ENCODE measurements at places on chromosomes 2 and 18.

DNA sequence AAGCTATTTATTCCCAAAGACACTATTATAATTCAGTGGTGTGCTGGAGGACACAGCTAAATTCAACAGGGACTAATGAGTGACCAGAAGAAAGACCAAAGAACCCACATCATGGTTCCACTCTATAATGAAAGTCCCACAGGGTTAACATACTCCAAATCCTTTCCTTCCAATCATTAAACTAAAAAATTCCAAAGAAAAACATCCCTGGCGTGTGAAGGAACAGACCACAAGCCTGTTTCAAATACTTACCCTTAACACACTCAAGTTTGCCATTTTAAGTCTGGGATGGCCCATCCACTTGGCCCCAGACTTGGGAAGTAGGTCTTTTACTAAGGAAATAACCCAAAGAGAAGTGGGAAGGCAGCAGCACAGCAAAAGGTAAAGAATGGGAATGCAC, 150.1 kb upstream of the CCDC150 start:
- no peak for DNase-seq

- no peak for DNase-seq
Observed at GRCh38 chr2:184799379-184799778, 201.1 kb downstream of the ZNF804A start.

- DNase-seq: no peak
Observed at GRCh38 chr2:176704282-176704858, 435.1 kb downstream of the MTX2 start.

GRCh38 chr18:6270771-6271216, 143.9 kb downstream of the L3MBTL4 start:
- no peak for DNase-seq

- DNase-seq: no peak
Observed at GRCh38 chr18:8835521-8835953, 130.2 kb downstream of the MTCL1 start.

DNA sequence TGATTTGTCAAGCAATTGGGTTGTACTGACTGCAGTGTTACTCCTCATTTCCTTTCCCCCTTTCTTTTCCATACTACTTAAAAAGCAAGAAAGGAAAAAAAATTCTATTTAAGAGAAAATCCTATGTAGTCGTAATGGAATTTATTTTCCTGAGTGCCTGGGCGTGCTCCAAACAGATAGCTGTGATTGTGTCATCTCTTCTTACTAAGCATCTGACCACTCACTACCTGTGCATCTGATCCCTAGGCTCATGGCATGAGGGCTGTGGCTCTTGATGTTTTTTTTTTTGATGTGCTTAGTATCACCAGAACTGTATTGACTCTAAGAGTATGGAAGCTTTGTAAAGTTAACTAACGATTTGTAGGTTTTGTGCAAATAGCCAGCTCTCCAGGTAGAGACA, 19.0 kb downstream of the CRIM1 start:
- DNase-seq: no peak

DNA sequence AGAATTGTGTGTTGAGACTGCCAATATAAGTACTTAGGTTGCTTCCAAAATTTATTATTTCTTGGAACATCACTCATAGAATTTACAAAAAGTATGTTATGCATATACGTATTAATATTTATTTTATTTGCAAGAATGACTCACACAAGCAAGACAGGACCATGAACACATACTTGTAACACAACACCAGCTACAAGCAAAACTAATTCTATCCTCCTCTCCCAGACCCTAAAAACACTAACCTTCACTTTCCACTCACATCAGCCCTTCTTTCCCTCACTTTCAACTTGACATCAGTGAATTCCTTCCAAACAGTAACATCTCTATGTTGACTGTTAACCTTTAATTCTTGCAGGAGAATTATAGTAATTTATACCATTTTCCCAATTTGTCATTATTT, 24.3 kb downstream of the OSBPL1A start:
- no peak for DNase-seq

GRCh38 chr18:79245517-79246001, 150.2 kb upstream of the NFATC1 start:
- DNase-seq: no peak

DNA sequence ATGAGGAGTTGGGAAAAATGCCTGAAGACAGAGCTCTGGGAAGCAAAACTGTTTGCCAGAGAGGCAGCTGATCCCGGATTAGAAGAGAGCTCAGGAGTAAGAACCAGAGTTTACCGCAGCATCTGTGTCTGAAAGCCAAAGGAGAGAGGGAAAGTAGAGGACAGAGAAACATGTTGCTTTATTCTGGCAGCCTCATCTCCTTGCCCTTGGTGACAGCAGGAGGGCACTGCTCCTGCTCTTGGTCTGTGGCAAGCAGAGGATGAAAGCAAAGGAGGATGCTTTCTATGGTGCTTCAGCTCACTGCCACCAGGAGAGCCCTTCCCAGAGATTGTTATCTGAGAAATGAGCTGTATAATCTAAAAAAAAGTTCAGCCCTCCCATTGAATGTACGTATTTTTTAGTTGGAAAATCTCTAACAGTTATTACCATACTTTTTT, 7.7 kb downstream of the SLC1A4 start:
- DNase-seq: no peak

DNA sequence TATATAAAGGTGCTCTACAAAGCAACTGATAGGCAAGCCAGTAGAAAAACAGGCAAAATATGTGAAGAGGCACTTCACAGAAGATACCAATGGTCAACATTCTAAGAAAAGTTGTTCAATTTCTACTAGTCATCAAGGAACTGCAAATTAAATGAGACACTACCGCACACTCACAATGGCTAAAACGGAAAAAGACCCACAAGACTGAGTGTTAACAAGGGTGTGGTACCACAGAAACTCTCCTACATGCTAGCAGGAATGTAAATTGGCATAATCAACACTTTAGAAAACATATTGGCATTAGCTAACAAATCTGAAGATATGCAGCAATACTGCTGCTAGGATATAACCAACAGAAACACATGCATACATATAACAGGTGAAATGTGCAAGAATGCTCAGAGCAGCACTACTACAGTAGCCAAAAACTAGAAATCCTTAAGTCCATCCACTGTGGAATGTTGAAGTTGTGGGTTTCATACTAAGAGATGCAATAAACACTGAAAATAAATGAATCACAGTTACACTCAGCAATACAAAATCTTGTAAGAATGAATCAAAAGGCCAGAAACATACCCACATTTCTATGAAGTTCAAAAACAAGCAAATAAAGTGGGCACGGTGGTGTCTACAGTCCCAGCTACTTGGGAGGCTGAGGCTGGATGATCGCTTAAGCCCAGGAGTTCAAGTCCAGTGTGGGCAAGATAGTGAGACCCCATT, 9.2 kb downstream of the RNU4ATAC start:
- no peak for DNase-seq

- no peak for DNase-seq
Observed at GRCh38 chr18:4455113-4455811, at the start of gene DLGAP1. TSS of gene DLGAP1 (minus strand) at chr18:4455307.

GRCh38 chr2:169365029-169365480, 2.7 kb upstream of the LRP2 start:
- DNase-seq: no peak

- DNase-seq: no peak
Observed at GRCh38 chr2:115678129-115678528, 1235.7 kb downstream of the DPP10 start.

DNA sequence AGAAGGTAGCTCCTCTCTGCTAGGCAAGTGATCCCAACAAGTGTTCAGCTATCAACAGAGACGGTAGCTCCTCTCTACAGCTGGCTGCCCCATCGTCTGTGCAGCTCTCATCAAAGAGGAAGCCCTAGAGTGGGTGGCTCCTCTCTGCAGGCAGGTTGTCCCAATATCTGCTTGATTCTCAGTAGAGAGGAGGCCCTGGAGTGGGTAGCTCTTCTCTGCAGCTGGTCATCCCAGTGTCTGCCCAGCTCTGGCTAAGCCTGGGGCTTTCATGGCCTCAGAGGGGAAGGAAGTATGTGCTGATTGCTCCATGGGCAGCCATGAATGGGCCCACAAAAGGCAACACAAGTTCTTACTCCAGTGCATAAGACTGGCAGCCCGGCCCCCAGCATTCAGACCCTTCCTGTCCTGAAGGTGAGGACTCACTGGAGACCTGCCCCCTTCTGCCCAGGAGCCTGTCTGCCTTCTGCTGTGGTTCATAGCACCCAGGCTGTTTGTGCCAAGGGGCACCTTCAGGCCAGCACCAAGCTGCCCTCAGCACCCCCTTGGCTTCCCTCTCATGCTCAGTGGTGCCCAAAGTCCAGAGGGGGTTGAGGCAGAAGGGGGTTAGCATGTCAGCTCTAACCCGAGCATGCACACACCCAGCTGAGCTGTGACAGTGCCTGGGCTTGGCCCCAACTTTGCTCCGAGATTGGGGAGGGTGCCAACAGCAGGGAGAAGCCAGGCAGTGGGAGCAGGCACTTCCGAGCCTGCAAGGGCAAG, 48.9 kb downstream of the CCDC68 start:
- DNase-seq: no peak

Measured in stimulated activated CD4-positive, alpha-beta T cell treated with anti-CD3 and anti-CD28 coated beads, Interleukin-1b, Interleukin-23, amount 100 ng/mL, for 24 hours (primary cell).